AG04449 (cell line): ENCODE measurements at places on chromosomes 4 and X.

DNA sequence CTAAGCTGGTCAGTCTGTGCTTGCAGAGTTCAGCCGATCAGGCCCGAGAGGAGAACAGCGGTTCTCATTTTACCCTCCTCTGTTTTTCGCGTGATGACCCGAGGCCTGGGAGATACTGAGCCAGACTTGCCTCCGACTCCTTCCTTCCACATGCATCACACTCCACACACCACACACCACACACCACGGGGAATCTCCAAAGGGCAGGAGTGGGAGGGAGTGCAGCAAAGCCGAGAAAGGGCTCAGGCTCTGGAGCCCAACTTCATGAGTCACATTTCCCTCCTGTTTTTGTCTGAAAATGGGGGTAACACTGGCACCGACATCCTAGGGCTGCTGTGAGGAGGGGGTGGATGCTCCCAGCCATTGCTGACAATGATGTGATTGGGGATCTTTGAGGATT lies 38.9 kb downstream of the TKTL1 start:
- DNase-seq, result no peak

GRCh38 chr4:153450544-153450917 lies 15.6 kb upstream of the TMEM131L start:
- DNase-seq, result no peak

GRCh38 chr4:154616731-154617130 lies 4.3 kb upstream of the FGG start:
- no peak for DNase-seq

DNA sequence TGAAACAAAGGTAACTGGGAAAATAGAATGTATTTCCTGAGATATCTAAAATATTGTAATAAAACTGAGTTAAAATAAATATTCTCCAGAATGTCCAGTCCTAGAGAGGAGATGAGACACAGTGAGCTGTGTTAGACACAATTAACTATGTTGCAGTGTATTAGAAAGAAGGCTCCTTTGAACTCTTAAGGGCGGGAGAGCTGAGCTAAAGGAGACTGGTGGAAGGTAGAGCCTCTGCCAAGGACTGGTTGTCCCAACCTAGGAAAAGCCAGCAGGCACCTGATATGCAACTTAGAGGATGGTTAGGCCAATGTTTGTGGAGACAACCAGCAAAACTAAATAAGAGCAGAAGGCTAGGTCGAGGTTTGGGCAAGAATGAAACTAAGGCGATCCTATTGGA lies 4.3 kb downstream of the ASB11 start:
- DNase-seq, result no peak

DNA sequence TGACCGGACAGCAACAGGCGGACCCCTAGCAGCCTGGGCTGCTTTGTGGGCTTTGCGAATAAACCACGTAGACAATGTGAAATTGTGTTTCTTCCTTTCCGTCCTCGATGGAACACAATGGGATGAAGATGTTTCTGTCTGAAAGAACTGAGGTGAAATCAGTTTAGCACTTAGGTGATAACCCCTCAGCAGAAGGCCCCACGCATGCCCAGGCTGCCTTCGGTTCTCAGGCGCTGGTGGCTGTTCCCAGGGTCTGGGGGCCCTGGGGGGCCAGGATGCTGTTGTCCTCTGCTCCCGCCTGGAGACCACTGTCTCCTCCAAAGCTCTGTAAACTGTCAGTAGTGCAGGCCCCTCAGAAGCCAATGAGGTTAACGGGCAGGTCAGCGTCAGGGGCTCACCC lies 73.9 kb upstream of the HGFAC start:
- DNase-seq, result no peak

DNA sequence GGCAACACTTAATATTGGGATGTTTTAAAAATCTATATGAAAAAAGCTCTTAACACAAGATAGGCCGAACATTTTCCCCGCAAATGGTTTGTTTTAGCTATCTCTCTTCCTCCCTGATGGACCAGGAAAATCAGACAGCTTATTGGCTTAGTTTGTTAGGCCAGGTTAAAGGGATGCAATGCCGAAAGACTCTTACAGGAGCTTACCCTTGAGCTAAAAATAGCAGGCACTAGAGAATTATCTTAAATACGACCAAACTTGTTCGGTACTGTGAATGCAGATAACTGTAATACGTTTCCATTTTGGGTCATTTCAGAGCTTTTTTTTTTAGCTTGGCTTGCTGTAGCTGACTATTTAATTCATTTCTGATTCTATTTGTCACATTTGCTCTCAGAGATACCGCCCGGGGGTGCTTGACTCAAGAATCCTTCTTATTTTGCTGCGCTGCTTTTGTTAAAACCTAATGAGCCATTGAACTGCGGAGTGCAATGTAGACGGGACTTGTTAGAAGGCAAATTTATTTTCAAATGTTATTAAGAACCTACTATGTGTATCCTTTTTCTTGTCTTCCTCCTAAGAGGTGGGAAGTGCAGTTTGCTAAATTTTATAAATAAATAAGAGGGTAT lies 23.3 kb downstream of the PPARGC1A start:
- no peak for DNase-seq

- DNase-seq, result no peak
These were observed 15.3 kb downstream of the ABCD1 start for GRCh38 chrX:153739754-153740486.

- DNase-seq, result no peak
These were observed 21.2 kb downstream of the HERC3 start for GRCh38 chr4:88613417-88613875.

DNA sequence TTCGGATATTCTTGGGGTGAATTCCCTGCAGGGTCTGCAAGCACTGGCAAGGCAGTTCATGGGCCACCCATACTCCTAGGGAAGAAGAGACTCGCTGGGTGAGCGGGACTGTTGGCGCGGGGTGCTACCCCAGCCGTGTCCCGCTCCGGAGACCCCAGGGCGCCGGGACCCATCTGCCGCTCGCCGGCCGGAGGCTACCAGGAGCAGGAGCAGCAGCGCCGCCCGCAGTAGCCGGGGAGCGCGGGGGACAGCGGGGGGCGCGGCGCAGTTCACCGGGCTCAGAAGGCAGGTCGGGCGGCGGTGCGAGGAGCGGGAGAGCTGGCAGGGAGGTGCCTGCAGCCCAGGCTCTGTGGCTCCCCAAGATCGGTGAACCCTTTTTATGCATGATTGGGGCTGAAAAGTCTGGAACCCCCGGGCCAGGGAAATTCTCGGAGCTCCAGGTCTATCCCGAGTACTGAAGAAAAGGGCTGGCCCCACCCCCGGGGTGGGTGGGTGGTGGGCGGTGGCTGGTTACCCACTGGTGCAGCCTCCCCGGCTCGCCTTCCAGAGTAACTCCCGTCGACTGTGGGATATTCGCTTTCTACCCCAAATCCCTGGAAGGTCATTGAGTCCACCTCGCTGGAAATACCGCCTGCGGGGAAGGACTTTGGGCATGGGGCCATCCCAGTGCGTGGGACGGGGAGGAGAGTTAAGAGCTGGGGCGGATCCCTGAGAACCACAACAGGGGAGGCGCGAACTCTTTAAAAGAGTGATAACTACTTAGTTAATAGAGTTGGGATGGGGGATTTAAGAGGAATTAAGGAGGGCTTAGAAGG lies 37.6 kb downstream of the PF4 start:
- no peak for DNase-seq

DNA sequence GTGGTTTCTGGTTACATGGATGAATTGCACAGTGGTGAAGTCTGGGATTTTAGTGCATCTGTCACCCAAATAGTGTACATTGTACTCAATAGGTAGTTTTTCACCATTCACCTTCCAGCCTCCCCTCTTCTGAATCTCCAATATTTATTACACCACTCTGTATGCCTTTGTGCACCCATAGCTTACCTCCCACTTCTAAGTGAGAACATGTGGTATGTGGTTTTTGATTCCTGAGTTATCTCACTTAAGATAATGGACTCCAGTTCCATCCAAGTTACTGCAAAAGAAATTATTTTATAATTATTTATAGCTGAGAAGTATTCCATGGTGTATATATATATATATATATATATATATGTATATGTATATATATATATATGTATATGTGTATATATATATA lies 155.8 kb downstream of the HHIP start:
- no peak for DNase-seq

GRCh38 chrX:71052721-71053120 lies 15.4 kb downstream of the SNX12 start:
- DNase-seq, result no peak

- DNase-seq, result no peak
These were observed 79.7 kb downstream of the VMA21 start for GRCh38 chrX:151476604-151477303.

- no peak for DNase-seq
These were observed 41.1 kb upstream of the FAM9C start for GRCh38 chrX:13085526-13085925.

- DNase-seq, result no peak
These were observed 13.9 kb upstream of the PRDM8 start for GRCh38 chr4:80183250-80184052.

DNA sequence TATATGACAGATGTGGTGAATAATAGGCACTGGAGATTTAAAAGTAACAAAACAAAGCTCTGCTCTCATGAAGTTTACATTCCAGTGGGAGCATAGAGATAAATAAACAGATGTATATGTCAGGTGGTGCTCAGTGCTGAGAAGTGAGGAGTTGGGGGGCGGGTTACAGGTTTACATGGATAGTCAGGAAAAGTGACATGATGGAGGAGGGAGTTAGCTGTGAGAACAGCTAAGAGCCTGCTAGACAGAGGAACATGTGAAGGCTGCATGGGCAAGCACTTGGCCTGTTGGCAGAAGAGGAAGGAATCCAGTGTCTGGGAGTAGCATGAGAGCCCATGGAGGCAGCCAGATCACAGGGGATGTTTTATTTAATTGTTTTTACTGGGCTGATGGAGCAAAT lies 10.2 kb upstream of the TMEM156 start:
- DNase-seq, result no peak

DNA sequence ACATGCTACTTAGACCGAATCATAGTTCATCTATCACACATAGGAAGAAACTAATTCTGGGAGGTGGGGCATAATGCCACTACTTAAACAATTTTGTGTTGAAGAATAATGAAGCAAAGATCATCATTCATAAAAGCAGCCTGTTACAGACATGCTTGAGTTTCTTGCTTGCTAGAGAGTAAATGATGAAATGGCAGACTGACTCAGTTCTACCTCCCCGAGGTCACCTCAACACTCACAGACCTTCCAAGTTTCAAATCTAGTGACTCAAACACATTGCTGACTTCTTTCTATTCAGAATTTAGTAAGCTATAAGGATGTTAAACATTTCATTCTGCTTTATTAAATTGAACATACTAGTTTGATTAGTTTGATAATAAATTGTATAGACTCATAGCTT lies 636.5 kb upstream of the FRG1 start:
- no peak for DNase-seq

- DNase-seq, result no peak
These were observed 174.2 kb upstream of the JADE1 start for GRCh38 chr4:128635141-128635954.

DNA sequence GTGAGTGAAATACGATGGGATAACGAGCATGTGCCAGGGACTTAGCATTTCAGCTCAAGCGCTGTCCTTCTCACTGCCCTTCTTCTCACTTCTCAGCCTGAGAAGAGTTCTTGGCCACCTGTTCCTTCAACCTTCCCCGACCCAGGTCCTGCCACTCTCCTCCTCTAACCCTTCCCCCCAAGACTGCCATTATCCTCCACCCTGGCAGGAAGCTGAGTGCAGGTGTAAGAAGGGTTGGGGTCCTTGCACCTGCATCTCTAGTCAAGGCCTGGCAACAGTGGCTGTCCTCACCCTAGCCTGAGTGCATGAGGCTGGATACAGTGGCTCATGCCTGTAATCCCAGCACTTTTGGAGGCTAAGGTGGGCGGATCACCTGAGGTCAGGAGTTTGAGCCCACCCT lies 19.9 kb upstream of the STIM2 start:
- DNase-seq, result no peak

DNA sequence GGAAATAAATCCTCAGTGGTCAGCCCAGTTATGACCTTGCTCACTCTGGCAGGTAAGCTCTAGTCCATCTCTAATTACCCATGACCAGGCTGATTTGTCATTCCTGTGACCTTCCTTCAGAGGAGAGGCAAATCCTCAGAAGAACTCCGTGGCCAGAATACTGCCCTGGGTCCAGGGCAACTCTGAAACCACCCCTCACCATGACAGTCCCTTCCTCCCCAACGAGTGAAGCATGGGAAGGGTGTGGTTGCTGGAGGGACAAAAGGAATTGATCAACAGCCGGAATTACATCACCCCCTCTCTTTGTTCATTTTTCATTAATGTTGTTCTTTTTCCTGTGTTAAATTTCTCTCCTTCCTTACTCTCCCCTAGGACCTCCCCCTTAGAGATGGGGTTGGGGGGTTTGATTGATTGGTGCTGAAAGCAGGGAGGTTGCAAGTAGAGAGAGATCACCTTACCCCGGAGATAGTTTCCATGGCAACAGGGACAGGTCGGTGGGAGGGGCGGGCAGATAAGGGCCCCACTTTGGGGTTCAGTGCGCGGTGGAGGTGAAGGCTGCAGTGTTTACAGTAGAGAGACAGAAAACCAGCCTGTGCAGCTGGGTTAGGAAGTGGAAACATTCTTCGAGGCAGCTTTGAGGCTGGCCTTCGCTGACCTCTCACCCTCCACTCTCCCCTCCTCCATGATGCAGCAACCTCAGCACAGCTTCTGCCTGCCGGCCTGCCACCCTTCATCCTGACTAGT lies 647.4 kb downstream of the BCOR start:
- DNase-seq, result no peak

DNA sequence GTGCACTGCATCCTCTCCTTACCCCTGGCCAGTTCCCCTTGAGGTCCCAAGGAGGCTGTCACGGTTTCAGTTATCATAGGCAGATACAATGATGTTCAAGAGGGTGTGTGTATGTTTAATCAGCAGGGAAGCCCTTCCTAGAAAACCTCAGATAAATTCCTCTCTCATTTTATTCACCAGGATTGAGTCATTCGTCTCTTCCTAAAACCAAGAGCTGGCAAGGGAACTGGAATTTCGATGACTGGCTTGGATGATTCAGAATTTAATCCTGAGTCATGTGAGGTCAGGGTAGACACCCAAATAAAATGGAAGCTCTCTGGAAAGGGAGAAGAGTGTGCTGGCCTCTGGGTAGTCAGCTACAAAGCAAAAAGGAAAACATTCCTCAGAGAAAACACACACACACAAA lies 106.2 kb upstream of the RAPGEF2 start:
- peak; percentile 80 for DNase-seq

DNA sequence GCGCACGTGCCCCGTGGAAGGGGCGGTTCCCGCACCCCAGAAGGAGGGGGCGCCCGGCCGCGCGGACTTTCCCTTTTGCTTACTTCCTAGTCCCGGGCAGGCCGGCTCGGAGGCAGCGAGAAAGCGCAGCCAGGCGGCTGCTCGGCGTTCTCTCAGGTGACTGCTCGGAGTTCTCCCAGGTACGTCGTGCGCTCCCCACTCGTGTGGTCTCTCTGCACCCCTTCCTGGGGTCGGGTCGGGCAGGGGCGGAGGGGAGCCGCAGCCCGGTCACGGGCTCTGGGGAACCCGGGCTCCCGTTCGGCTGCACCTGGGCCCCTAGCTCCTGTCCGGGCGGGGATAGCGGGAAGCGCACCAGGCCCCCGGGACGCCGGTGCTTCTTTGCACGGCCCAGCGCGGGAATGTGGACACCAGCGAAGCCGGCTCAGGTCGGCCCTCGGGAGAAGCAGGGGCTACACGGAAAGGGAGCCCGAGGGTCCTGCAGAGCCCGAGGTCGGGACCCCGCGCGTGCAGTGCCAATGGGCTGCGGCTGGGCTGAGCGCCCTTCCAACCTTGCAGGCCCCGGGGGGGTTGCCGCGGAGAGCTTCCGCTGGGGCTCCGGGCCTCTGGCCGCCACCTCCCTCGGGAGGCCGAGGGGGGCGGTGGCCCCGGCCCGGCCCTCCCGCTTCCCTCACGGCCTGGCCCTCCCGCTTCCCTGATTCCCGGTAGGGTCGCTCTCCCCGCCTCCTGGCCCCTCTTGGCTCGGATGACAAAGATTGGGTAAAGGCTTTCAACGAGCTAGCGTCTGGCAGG lies at the start of gene TLR2:
Gene TLR2 (plus strand): TSS at position 99 of the 789 bp plus-strand sequence. CDS start 18,628 bp downstream, outside the sequence.
- DNase-seq, result no peak
